ENCODE measurements at places on chromosomes 3 and 15.

DNA sequence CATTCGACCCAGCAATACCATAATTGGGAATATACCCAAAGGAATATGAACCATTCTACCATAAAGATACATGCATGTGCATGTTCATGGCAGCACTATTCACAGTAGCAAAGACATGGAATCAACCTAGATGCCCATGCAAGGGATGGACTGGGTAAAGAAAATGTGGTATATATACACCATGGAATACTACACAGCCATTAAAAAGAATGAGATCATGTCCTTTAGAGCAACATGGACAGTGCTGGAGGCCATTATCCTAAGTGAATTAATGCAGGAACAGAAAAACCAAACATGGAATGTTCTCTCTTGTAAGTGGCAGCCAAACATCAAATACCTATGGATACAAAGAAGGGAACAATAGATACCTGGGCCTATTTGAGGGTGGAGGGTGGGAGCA lies 7.4 kb downstream of the ETFA start:
- DNase-seq: no peak

DNA sequence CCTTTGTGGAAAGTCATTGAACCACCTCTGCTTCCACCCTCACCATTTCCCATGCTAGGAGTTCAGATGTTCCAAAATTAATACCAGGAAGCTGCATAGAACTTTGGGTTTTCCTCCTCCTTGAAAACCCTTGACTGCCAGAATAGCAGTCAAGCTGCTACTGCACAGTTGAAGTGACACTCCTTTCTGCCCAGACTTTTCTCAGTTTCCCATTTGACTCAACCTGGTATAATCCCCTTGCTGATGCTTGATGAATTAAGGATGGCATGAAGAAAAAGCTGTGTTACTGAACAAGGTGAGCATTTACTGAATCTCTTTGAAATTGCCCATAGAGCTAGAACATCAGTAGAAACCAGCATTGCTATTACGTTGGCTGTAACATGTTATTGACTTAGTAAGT lies 286.0 kb downstream of the EDEM1 start:
- DNase-seq: no peak

DNA sequence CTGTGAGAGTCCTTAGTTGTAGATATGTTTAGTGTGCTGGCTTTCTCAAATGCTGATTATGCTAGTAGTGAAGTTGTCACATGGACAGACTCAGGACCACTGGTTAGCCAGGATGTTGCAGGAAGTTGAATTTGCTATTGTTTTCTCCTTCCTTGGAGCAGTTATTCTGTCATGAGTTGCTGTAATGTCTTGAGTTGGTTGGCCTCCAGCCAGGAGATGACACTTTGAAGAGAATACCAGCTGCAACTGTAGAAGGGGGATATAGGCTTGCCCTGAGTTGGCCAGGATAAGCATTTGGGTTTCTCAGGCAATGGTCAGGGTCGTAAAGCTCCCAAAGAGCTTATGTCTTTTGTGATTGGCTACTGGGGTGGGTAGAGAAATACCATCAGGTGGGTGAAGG lies 206.7 kb downstream of the ZNF621 start:
- DNase-seq: no peak

DNA sequence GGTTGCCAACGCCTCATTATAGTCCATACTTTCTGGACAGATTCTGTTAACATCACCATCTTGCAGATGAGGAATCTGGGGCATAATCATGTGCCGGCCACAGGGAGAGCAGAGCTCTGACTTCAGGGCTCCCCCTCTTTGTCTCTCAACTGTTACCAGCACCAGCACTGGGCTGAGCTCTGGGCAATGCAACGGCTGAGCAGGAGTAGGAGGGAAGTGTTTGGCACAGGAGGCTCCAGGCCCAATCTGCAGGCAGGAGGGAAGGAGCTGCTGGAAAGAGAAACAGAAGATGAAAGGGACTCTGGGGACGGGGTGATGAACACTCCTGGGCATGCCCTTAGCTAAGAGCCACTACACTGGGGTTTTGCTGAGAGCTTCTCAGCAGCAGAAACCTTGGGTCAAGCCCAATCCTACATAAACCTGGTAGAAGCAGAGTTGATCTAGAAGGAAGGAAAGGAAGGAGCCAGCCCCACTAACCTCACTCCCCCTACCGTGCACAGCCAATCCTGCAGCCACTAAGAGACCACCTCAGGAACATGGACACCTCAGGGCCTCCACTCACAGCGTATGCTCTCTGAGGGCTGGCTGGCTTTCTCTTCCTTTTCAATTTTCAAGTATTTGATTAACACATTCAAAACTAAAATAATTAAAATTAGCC lies 73.1 kb upstream of the SPATA12 start:
- no peak for DNase-seq

- DNase-seq: no peak
Observed at GRCh38 chr3:126939338-126939718, 43.6 kb upstream of the PLXNA1 start.

- no peak for DNase-seq
Observed at GRCh38 chr3:18507333-18507732, 82.2 kb upstream of the SATB1 start.

DNA sequence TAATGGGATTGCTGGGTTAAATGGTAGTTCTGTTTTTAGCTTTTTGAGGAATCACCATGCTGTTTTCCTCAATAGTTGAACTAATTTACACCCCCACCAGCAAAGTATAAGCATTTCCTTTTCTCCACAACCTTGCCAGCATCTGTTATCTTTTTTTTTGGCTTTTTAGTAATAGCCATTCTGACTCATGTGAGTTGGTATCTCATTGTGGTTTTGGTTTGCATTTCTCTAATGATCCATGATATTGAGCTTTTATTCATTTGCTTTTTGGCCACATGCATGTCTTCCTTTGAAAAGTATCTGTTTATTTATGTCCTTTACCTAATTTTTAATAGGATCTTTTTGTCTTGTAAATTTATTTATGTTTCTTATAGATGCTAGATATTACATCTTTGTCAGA lies 288.2 kb downstream of the EPHA6 start:
- DNase-seq: no peak

DNA sequence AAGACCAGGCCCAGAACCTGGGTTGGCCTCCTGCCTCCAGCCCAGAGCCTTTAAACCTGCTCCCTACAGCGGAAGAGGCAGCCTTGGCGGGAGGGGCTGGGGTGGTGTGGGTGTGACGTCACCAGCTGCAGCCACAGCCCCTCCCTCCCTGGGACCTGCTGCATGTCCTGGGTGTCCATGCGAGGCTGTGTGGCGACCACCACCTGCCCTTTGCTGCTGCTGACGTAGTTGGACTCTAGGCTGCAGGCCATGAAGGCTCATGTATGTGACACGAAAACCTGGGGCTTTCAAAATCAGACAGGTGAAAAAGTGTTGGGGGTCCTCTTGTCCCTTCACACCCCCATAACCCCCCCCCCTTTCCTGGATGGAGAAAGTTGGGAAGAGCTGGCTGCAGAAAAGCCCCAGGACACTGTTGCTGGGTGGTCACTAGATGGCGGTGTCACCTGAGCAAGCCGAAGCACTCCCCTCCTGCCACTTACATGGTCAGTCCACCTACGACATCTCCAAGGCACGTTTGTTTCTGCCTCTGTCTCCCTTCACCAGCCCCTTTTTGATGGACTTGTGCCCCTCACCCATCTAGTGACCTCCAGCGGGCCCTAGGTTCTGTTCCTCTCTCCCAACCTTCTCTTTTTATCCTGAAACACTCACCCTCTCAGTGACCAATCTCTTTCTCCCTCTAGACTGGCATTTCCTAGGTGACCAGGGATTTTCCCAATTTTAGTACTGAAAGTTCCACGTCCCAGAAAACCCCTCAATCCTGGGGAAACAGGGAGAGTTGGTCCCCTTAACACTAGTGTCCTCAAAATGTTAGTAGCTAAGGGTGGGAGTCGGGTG lies 35.2 kb downstream of the SLC6A20 start:
- no peak for DNase-seq

- no peak for DNase-seq
Observed at GRCh38 chr3:46399098-46399497, 7.8 kb downstream of the CCR5AS start.

DNA sequence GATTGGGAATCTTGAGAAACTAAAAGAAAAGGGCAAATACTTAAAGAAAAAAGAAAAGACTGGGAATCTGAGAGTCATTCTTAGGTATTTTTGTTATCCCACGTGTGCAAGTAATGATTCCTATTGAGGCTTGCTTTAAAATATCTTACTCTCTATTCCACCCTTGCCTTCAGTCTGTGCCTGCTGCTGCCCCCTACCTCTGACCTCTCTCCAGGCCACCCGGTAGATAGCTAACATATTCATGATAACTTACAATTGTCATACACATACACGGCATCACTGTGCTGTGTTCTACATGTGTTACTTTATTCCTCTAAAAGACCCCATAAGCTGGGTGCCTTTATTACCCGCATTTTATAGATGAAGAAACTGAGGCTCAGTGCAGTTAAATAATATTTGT lies 27.8 kb upstream of the ATP13A3 start:
- DNase-seq: no peak

DNA sequence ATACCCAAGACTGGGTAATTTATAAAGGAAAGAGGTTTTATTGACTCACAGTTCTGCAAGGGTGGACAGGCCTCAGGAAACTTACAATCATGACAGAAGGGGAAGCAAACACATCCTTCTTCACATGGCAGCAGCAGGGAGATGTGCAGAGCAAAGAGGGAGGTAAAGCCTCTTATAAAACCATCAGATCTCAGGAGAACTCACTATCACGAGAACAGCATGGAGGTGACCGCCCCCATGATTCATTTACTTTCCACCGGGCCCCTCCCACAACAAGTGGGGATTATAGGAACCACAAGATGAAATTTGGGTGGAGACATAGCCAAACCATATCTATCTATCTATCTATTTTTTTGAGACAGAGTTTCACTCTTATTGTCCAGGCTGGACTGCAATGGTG lies 5.4 kb downstream of the GDPGP1 start:
- no peak for DNase-seq

DNA sequence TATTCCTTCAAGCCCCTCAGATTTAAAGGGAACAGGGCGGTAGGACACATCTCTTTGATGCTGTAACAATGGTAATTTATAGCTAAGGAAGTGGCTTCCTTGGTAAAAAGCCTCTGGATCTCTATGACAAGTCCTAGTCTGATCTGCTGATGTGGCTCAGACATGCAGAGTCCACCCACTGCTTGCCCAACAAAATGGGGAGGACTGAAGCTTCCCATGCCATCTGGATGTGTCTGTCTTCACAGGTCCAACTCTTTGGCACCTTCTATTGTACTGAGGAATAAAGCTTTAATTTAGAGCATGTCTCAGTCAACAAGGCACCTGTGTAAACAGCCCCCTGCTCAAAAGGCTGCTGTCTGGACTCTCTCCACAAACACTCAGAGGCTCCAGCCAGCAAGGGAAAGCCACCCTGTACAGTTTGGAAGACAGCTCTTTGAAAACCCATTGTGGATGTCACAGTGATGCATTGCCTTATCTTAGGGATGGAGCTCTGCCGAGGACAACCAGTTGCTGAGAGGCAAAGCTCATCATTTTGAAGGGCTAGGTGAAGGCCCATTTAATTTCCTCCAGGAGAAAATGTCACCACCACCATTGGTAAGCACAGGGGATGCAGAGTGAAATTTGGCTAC lies 348.6 kb upstream of the GRM7 start:
- no peak for DNase-seq

DNA sequence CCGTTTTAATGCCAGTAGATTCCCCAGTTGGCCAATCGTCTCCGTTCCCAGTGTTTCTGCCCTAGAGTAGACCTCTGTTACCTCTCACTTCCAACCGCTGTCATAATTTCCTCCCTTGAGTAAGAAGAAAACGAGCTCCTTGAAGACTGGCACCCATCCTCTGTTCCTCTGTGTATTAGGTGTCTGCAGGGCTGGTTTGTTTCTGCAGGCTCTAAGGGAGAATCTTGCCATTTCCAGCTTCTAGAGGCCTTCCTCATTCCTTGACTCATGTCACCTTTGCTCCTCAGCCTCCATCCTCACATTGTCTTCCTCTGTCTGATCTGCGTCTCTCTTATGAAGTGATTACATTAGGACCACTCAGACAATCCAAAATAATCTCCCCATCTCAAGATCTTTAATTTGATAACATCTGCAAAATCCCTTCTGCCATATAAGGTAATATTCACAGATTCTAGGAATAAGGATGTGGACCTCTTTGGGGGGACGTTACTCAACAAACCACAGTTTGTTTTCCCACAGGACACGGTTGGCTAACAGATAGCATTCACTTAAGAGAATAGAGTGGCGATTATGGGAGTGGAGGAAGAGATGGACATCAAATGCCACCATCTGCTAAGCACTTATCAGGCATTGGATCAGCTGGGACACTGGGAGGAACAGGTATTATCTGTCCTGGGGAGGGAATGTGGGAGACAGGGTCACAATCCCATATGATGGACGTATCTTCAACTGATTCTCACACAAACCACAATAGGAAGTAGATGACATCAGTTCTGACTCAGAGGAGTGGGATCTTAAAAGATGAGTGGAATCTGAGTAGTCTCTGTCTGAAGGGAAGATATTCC lies 17.1 kb downstream of the ARHGAP31 start:
- no peak for DNase-seq

GRCh38 chr3:139764936-139765335 lies 87.2 kb upstream of the NMNAT3 start:
- DNase-seq: no peak

- DNase-seq: no peak
Observed at GRCh38 chr3:194114123-194114522, 21.8 kb upstream of the HES1 start.

DNA sequence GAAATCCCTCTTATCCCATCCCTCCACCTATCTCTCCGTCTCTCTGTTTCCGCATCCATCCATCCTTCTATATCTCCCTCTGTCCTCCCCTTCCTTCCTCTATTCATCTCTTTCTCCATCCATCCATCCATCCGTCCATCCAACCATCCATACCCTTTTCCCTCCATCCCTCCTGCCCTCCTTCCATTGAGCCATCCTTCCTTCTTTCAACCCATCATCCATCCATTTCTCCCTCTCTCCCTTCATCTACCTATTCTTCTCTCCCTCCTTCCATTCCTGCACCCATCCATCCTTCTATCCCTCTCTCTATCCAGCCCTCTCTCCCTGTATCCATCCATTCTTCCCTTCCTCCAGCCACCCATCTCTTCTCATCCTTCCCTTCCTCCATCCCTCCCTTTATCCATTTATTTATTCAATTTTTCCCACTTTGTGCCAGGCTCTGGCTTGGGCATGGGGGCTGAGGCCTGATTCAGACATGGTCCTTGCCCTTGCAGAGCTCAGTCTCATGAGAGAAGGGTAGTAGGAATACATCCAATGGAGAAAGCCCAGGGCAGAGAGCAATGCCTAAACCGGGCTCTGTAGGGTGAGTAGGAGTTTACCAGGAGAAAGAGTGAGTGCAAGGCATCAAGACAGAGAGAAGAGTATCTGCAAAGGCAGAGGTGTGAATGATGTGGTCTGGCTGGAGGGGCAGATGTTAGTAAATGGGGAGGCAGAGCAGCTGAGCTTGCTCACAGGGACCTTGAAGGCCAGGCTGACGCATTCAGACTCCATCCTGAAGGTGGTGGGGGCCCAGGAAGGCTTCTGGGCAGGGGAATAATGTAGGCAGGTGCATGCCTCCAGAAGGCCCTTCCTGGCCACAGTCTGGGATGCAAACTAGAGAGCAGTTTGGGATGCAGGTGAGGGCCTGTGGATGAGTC lies 19.5 kb upstream of the FBLN2 start:
- no peak for DNase-seq
